HFFc6 (cell line): ENCODE measurements at places on chromosomes 5 and 9.

DNA sequence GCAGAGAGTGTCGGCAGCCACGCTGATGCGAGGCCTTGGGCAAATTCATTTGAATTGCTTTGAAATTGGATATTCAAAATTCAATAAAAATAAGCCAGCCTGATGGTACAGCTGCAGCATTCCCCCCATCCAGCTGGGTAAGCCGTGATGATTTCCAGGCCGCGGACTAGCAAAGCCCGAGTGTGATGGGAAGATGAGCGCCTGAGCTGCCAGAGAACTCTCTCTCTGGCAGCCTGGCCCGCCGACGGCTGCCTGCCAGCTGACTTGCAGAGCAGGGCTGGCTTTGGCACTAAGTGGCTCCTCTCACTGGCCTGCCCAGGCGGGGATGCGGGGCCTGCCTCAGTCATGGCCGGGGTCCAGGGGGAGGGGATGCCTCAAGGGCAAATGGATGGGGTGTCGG lies 268.3 kb upstream of the WWC1 start:
- no peak for DNase-seq

GRCh38 chr5:73733219-73733618 lies 107.2 kb downstream of the ARHGEF28 start:
- DNase-seq = no peak

- DNase-seq = no peak
Observed at GRCh38 chr5:58380655-58381054, 79.2 kb downstream of the PLK2 start.

- DNase-seq = no peak
Observed at GRCh38 chr9:127937056-127937387, 632 bp downstream of the DPM2 start.

DNA sequence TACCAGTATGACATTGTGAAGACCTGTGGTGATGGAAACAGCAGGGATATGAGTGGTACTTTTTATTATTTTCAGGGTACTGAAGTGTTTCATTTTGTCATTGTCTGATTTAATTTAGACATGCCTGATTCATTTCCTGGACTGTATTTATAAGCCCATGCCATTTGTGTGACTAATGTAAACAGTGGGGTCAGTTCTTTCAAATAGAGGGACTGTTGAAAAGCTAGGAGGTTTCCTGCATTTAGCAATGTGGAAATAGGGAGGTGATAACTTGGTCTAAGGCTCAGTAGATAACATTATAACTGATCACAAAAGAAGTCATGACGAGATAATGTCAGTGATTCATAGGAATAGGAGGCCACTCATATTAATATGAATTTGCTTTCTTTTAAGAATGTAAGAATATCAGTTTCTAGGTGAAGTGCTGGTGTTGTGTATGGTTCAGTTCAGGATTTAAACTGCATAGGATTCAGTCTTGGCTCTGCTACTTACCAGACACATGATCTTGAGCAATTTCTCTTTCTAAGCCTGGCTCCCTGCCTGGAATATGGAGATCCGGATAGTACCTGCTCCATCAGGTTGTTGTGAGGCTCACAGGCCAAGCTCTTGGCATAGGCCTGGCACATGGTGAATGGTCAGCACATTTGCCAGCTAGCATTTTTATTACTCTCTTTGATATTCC lies 7.5 kb downstream of the RASGRF2 start:
- DNase-seq = peak; percentile 75

DNA sequence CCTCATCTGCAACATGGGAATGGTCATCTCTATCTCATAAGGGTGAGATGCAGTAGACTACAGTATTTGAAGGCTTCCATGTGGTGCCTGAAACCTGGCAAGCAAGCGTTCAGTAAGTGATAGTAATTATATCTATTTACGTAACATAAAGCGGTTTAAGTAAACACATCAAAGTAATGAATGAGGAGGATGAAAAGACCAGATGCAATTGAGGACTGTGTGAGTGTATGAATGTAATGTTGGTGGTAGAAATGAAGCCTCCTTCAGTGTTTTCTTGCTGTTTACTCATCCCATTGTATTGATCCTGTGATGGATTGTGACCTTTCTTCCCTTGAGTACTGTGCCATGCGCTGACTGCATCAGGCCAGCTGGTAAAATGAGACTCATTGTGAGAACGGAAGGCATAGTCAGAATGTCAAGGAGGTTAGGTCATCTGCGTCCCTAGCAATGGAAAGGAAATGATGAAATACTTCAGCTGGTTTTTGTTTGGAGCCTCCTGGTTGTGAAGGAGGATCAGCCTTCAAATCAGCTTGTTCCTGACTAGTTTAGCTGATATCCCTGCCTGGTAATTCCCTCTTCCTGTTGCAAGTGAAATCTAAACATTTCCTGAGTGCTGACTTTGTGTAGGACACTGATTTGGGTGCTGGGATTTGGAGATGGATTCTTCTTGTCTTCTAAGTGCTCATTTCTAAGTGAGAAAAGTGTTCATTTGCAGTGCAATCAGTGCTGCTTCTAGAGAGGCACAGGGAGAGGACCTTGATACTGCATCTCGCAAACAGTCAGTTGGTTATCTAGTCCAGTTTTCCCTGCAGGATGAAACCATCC lies 35.6 kb downstream of the TNFSF8 start:
- DNase-seq = peak; percentile 92
